ENCODE measurements at places on chromosomes 4 and X.

DNA sequence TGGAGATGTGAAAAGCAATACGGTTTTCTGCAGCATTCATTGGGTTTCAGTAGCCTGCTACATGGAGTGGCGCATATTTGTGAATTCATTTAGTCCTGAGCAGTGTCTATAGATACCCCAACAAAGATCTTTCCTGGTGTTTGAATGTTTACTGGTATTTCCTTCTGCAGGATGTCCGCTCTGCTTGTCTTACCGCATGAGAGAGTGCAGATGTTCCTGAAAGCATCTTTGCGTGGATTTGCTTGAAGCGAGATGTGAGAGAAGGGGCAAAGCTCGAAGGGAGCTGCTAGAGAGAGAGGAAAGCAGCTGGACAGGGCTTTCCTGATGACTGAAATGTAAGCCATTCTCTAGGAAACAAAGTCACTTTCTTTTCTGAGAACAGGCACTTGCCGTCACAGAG is 40.9 kb upstream of the GYPA start:
- no peak for DNase-seq

DNA sequence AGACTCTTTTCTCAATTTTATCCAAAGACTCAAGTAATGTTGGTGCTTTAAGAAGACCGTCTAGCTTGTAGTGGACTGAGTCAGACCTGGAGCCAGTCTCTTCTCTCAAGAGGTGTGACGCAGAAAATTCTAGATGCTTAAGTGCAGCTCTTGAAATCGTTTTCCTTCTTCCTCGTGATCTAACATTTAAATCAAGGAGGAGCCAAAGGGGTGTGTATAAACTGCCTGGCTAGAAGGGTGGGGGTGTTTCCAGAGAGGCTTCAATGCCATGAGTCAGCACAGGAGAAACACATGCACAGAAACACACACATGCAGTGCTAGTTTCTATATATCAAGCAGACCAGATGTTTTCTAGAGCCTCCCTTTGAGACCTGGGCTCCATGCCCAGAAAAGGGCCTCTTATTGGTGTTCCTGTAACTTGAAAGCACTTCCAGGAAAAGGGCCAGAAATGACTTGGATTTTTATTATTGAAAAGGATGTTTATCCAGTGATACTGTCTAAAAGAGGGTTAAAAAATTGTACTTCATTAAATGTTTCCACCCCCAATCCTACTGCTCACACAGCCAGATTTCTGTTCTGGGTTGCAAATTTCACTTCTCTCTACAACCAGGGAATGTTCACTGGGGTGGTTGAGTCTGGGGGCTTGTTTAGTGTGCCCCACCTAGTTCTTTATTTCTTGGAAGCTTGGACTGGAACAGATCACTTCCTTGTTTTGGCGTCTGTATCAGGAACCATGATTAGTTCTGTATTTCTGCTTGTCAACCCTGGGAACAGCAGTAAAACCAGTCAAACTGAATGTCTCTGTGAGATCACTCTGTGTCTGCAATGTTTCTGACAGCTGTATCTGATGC is at the start of gene CLIC2:
TSS of gene CLIC2 (minus strand) at position 129 of the 851 bp plus-strand sequence. CDS start 187 bp downstream, outside the sequence.
- DNase-seq, result no peak

GRCh38 chr4:93184053-93184452 is 644.5 kb upstream of the ATOH1 start:
- DNase-seq, result peak; percentile 33

GRCh38 chr4:8568068-8568668 is 12.0 kb upstream of the GPR78 start:
- no peak for DNase-seq

- DNase-seq, result peak; percentile 31
These were observed at the start of gene TBC1D14 for GRCh38 chr4:6909113-6909969. Gene TBC1D14 (plus strand): TSS chr4:6909826. CDS start chr4:6923390, 13,564 bp downstream.

GRCh38 chr4:78940752-78941151 is 1.5 kb upstream of the PAQR3 start:
- no peak for DNase-seq

DNA sequence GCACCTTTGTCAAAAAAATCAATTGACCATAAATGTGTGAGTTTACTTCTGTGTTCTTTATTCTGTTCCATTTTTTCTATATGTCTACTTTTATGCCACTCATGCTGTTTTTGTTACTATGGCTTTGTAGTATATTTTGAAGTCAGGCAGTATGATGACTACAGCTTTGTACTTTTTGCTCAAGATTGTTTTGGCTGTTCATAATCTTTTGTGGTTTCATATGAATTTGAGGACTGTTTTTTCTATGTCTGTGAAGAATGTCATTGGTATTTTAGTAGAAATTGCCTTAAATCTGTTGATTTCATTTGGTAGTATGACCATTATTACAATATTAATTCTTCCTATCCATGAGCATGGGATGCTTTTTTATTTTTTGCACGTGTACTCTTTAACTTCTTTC is 346.8 kb downstream of the PPP3CA start:
- DNase-seq, result no peak

DNA sequence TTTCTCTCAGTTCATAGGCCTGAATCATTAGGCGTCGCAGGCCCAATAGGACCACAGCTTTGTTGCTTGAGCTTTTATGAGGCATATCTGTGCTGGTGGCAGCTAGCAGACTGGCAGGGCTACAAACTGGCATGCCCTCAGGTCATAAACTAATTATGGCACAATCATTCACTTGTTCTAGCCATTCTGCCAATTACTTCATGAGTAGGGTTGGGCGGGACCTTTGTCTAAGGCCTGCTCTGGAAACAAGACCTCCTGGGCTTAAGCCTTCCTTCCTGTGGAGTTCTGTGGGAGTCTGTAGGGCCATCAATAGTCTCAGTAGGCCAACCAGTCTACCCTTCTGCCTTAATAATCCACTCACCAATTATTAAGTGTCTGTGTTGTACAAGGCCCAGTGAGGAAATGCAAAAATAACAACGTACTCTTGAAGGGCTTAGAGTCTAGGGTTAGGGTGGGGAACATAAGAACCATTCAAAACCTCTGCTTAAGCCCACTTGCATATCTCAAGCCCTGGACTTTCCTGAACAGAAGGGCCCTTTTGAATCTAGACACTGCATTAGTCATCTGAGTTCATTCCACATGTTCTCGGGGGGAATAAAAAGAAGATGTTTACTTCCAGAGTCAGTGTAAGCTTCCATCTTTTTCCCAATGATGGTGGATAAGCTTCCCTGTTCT is 44.5 kb downstream of the SHROOM4 start:
- DNase-seq, result no peak

GRCh38 chrX:12984603-12985319 is 9.9 kb downstream of the TMSB4X start:
- peak; percentile 42 for DNase-seq

DNA sequence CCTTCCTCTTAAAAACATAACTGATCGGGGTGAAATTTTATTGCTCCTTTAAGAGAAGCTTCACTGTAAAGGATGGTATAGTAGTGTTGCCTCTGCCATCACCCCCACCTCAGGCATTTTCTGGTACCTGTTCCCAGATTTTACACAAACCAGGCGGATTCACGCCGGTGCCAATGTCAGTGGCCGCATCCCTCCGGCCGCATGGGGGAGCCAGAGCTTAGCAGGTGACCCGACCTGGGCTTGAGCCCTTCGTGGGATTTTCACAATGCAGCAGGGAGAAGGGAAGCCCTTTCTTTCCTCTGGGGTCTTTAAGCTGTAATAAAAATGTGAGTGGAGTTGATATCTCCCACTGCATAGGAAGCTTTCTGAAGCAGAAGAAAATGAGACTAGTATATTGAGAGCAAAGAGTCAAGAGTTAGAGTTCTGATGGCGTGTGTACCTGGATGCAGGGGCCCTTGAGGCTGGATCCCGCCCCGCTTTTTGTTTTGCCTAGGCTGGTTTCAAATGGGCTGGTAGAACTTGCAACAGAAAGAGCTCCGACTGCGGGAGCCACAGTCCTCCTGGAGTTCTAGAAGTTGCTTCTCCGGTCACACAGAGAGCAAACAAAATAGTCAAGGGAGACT is 59.4 kb downstream of the POLR2B start:
- peak; percentile 1 for DNase-seq

GRCh38 chrX:47366041-47366722 is 4.2 kb upstream of the ZNF157 start:
- peak; percentile 63 for DNase-seq

GRCh38 chrX:96715481-96715880 is 30.8 kb downstream of the DIAPH2 start:
- DNase-seq, result no peak

DNA sequence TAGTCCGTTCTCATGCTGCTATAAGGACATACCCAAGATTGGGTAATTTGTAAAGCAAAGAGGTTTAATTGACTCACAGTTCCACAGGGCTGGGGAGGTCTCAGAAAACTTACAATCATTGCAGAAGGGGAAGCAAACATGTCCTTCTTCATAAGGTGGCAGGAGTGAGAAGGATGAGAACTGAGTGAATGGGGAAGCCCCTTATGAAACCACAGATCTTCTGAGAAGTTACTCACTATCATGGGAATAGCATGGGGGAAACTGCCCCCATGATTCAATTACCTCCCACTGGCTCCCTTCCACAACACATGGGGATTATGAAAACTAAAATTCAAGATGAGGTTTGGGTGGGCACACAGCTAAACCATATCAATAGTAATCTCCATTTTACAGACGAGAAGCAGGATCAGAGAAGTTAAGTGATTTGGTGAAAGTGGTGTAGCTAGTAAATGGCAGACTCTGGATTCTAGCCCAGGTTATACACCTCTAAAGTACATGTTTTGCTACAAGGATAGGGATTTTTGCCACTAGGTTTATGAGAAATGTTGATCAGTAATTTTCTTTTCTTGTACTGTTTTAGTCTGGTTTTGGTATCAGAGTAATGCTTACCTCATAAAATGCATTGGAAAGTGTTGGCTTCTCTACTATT is 47.3 kb upstream of the C1GALT1C1 start:
- no peak for DNase-seq

DNA sequence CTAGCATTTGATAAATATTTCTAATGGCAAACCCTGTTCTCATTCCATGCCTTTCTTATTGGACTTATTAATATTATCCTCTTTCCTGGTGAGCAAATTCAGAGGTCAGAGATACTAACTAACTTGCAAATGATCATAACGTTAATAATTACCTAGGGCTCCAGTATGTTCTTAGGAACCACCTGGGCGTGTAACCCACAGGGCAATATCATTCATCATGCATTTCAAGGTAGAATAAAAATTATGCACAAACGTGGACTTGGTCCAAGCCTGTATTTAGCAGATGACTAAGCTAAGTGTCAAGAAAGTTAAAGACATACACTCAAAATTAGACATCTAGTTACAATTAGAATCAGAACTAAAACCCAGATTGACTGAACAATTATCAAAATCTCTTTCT is 850.1 kb downstream of the TRIML1 start:
- DNase-seq, result no peak

DNA sequence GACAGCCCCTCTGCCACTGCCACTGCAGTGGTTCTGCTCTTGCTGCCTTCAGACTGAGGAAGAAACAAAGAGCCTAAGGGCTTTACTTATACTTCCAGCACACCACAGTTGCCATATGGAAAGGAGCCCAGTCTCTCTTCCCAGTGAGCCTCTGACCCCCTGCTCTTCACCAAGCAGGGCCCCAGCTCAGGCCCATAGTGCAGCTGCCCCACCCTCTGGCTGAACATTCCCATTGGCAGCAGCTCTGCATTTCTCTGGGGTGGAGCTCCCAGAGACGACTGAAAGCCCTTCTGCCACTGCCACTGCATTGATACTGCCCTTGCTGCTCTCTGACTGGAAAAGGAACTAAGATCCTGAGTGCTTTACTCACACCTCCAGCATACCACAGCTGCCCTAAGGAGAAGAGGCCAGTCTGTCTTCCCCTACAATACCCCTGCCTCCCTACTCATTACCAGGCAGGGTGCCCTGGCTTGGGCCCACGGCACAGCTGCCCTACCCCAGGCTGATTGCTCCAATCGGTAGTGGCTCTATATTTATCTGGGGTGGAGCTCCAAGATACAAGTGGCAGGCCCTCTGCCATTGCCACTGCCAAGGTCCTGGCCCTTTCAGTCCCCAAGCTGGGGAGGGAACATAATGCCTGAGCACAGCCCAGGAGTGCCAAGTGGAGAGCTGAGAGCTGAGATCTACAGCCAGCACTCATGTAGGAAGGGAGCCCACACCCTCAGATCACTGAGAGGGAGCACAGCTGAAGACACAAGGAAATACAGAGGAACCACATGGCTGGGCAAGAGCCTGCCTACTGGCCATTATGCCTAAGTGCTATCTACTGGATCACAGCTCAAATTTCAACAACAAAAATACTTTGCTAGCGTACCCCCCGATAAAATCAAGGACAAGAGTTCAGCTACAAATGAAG is 36.0 kb downstream of the AWAT2 start:
- DNase-seq, result no peak
